ENCODE measurements at places on chromosomes 1 and 21.

DNA sequence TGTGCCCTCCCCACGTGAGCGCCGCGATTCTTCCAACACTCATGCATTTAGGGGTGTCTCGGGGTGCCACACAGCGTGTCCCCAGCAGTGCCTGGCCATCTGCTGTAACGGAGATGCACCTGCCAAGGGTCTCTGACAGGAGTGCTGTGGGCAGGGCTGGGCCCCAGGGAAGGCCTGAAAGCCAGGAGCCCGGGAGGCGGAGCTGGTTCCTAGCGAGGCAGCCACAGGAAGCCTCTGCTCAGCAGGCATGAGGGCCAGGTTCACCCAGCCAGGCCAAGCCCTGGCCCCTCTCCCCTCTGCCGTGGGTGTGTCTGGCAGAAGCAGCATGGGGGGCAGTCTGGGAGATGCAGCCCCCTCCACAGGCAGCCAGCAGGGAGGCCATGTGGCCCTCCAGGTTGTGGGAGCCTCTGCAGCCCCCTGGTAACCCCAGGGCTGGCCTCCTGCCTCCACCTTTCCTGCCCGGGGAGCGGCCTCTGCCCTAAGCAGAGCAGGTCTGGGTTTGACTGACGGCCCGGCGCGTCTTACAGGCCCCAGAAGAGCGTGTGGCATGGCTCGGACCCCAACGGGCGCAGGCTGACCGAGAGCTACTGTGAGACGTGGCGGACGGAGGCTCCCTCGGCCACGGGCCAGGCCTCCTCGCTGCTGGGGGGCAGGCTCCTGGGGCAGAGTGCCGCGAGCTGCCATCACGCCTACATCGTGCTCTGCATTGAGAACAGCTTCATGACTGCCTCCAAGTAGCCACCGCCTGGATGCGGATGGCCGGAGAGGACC, 30.4 kb downstream of the SLC19A1 start:
- no peak for DNase-seq

- no peak for DNase-seq
Measured at GRCh38 chr1:204711947-204712701, 26.6 kb upstream of the LRRN2 start.

DNA sequence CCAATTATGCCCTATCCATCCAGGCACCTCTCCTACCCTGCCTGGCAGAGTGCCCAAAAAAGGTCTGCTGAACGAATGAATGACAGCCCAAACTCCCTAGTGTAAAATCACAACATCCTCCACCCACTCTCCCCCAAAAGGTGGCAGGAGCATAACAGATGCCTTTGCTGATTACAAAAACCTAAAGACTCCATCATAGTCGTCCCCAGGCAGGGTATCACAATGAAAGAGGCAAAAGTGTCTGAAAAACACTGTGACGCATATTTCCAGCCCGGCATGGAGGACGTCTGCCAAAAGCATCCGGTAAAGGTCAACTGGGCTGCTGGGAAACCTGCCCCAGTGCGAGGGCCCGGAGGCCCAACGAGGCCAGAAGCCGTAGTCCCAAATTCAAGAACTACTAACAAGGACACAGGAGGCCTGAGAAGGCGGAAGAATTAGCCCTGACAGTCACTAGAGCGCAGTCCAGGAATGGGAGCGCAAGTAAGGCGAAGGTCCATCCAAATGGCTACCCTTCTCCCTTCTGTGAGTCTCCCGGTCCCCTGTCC, 576 bp downstream of the SMIM12 start:
- no peak for DNase-seq

- DNase-seq, result no peak
Measured at GRCh38 chr1:239536165-239536849, 149.9 kb downstream of the CHRM3 start.

GRCh38 chr1:27555700-27556424, 48.1 kb downstream of the AHDC1 start:
- no peak for DNase-seq

- DNase-seq, result no peak
Measured at GRCh38 chr1:219113261-219113660, 60.4 kb upstream of the LYPLAL1 start.

DNA sequence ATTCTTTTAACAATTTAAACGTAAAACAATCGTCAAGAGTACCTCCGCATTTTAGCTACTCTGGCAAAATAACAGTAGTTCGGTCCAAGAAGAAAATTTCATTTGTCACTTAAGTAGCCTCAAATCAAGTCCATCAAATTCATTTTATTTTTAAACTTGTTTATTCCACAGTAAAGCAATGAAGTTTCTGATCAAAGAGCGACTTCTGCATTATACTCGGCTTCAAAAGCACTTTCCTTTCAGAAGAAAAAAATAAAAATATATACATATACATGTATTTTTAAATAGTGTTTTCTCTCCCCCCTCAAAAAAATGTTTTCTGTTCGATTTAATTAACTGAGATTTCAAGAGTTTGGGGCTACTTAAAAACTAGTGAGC, 115.0 kb downstream of the RERE start:
- DNase-seq, result no peak

DNA sequence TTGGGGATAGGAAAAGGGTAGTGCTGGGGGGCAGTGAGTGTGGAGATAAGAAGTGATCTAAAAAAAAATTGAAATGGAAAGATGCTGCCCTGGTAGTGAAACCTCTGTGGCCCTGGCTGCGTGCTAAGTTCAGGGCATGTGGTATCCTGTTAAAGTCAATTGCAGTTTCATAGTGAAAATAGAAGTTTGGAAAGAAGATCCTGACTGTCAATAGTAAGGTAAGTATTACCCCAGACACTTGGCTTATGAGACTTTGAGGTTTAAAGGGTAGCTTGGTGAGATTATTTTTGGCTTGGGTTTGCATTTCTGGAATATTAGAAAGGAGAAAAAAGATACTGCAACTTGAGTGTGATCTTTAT, 6.8 kb downstream of the ARID1A start:
- no peak for DNase-seq
